ENCODE measurements at places on chromosomes 1 and 21.

- peak; percentile 50 for DNase-seq
Measured at GRCh38 chr1:6459850-6460265, 6.1 kb downstream of the TNFRSF25 start.

DNA sequence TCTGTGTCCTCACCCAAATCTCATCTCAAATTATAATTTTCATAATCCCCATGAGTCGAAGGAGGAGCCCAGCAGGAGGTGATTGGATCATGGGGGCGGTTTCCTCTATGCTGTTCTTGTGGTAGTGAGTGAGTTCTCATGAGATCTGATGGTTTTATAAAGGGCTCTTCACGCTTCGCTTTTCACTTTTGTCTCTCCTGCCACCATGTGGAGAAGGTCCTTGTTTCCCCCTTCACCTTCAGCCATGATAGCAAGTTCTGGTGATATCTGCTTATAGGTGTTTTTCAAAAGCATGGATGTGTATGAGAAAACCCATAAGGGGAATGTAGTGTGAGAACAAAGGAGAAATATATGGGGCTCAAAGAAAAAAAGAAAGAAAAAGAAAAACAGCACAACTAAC is 405.9 kb upstream of the RGS18 start:
- DNase-seq, result no peak

- DNase-seq, result no peak
Measured at GRCh38 chr1:200319148-200319547, 90.7 kb downstream of the ZNF281 start.

GRCh38 chr1:86971778-86972177 is 57.3 kb downstream of the HS2ST1 start:
- no peak for DNase-seq

- no peak for DNase-seq
Measured at GRCh38 chr1:212928323-212929291, 21.7 kb upstream of the VASH2 start.

DNA sequence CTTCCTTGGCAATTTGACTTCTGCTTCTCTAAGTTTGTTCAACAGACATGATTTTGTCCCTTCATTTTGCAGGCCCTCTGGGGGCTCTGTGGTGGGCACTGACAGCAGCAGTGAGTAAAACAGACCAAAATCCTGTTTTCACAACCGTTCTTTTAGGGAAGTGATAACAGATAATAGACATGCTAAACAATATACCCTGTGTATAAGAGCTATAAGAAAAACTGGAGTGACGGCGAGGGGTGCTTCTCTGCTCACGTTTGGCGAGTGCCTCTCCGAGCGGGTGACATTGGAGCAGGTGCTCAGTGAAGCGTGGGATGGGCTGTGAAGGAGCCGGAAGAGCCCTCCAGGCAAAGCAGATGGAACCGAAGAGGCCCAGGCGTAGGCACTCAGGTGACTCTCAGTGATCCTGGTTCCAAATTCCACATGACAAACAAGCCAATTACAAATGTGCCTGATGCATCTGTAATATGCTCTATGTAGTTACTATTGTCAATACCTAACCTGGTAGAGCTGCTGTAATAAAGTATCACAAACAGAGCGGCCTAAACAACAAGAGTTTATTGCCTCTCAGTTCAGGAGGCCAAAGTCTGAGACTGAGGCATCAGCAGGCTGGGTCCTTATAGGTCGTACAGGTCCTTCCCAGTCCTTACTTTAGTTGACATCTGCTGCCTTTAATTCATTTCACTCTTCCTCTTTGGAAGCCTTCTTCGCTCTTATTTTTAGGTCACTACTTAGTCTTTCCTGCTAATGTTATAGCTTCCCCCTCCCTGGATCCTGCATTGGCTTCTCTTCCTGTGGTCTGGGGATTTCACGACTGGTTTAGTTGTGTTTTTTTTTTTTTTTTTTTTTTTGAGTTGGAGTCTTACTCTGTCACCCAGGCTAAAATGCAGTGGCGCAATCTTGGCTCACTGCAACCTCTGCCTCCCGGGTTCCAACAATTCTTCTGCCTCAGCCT is 20.1 kb downstream of the OR2B11 start:
- DNase-seq, result no peak

All from stimulated activated CD4-positive, alpha-beta T cell treated with anti-CD3 and anti-CD28 coated beads, Interleukin-2, amount 100 ng/mL, for 24 hours (primary cell).